ENCODE measurements at places on chromosomes 13 and 19.

DNA sequence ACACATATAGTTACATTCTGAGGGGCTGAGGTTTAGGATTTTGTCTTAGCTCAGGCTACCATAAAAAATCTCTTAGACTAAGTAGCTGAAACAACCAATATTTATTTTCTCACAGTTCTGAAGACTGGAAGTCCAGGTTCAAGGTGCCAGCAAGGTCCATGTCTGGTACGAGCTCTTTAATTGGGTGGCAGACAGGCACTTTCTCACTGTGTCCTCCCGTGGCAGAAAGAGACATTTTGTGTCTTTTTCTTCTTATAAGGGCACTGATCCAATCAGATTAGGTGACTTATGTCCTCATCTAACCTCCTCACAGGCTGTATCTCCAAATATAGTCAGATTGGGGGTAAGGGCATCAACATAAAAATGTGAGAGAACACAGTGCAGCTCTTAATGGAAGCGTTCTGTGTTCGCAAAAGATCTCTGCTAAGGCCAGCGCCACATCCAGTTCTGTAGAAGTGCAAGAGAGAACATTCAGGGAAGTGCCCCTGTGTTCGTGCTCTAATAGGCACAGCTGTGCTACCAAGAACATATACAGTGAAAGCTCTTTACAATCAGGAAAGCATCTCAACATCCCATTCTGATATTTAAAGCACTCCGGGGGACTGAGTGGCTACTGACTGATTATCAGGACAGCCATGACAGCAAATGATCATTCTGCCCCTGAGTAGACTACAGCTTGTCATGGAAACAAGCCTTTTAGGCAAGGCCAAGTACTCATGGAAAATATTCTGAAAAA lies 819.2 kb downstream of the LIG4 start:
- DNase-seq, result no peak

- DNase-seq, result no peak
Measured at GRCh38 chr19:13146763-13147563, 3.2 kb downstream of the STX10 start.

- DNase-seq, result no peak
Measured at GRCh38 chr13:34750078-34750931, 191.8 kb upstream of the NBEA start.

DNA sequence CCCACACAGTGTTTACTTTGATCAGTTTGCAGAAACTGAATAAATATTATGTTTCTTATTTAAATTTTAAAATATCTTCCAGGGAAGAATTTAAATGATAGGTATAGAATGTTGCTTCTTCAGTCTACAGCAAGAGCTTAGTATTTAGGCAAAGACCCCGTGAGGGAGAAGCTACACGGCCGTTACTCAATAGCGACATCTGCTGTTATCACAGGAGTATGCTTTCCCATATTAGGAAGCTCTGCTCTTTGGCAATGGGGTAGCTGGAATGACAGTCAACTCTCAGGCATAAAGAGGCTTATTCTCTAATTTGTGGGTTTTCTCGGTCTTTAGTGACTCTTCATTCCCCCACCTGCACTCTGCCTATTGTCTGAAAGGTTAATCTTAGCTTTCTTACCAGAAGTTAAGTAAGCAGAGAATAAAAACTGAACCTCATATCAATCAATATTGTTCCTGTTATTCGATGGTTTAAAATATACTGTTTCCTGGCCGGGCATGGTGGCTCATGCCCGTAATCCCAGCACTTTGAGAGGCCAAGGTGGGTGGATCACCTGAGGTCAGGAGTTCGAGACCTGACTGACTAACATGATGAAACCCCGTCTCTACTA lies 13.2 kb upstream of the LHFPL6 start:
- no peak for DNase-seq

GRCh38 chr13:113663934-113664333 lies 3.1 kb upstream of the GRK1 start:
- DNase-seq, result no peak

- no peak for DNase-seq
Measured at GRCh38 chr13:106029676-106030290, 505.7 kb downstream of the EFNB2 start.

DNA sequence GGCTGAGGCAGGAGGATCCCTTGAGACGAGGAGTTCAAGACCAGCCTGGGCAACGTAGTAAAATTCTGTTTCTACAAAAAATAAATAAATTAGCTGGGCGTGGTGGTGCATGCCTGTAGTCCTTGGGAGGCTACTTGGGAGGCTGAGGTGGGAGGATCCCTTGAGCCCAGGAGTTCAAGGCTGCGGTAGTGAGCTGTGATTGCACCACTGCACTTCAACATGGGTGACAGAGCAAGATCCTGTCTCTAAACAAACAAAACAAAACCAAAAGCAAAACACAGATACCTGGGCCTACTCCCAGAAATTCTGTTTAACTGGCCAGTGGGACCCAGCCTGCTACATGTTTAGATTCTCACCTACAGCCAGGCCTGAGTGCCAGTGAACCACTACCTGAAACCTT lies 74.6 kb upstream of the MEDAG start:
- no peak for DNase-seq

GRCh38 chr13:53822136-53822535 lies 793.5 kb downstream of the OLFM4 start:
- DNase-seq, result no peak

GRCh38 chr13:109735436-109735966 lies 50.9 kb downstream of the IRS2 start:
- DNase-seq, result no peak

- DNase-seq, result no peak
Measured at GRCh38 chr13:89832827-89833226, 1514.7 kb upstream of the MIR17HG start.

DNA sequence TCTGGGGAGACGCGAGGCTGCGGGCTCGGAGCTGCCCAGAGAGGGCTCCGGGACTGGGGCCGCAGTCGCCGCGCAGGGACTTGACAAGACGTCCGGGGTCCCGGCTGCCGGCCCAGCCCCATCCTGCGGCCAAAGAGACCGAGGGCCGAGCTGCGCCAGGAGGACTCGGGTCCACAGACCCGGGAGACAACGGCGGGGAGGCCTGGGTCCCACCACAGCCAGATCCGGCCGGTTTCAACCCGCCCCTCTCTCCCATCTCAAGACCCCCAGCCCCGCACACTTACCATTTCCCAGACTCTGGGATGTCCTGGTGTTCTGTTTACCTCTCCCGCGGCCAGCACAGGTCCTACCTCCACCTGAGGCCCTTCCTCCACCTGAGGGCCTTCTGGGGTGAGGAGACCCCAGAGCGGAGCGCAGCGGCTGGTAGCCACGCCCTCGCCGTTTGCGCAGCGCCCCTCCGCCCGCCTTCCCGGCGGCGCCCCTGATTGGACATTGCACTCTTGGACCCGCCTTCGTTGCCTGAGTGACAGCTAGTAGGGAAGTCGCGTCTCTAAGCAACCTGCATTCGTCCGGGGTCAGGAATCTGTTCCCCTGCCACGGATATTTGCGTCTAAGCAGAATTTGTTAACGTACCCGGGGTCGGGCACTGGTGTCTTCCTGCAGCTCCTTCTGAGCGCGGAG lies at the start of gene ZNF709:
TSS of gene ZNF709 (minus strand) at position 446 of the 681 bp plus-strand sequence. CDS start at position 287, 159 bp downstream.
- peak; percentile 66 for DNase-seq

- DNase-seq, result no peak
Measured at GRCh38 chr19:15563325-15563794, 51.7 kb upstream of the CYP4F8 start.
